ENCODE measurements at places on chromosomes 13 and 19.

DNA sequence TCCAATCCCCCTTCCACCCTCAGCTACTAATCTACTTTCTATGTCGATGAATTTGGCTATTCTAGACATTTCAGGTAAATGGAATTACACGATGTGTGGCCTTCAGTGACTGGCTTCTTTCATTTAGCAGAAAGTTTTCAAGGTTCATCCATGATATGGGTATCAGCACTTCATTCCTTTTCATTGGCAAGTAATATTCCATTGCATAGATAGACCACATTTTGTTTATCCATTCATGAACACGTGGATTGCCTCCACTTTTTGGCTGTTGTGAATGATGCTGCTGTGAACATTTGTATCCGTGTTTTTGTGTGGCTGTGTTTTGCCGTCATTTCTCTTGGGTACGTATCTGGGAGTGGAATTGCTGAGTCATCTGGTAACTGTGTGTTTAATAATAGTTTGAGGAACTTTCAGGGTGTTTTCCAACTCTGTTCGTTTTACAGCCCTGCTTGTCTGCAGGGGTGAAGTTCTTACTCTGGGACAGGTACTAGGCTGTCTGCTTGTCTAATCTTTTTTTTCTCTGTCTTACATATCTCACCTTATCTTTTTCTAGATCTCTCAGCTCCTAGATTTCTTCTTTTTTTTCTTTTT lies 32.5 kb downstream of the MARK4 start:
- no peak for DNase-seq

- no peak for DNase-seq
Observed at GRCh38 chr19:15666883-15667282, 6.0 kb upstream of the CYP4F12 start.

DNA sequence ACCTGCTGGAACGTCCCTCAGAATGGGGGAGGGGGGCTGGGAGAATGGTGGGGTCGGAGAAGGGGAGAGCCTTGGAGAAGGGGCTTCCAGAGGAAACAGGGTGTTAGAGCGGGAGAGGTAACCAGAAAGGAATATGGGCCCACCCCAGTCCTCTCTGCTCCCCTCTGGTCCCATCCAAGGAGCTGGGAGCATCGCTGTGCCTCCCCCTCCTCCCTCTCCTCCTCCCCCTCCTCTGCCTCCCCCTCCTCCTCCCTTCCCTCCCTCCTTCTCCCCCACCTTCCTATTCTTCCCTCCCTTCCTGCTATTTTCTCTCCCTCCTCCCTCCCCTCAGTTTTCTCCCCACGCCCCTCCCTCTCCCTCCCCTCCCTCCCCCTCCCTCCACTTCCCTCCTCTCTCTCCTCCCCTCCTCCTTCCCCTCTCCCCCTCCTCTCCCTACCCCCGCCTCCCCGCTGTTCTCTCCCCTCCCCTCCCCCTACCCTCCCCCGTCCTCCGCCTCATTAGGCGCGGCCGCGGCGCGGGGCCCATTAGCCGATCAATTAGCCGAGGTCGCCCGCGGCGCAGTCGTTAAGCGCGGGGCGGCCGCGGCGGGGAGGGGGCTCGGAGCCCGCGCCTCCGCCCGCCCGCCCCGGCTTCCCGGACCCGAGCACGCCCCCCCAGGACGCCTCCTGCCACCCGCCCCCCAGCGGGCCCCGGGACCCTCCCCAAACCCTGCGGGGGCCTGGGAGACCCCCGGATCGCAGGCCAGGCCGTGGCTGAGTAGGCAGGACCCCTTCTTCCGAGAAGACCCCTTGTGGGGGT lies 15.4 kb downstream of the TLE5 start:
- no peak for DNase-seq

DNA sequence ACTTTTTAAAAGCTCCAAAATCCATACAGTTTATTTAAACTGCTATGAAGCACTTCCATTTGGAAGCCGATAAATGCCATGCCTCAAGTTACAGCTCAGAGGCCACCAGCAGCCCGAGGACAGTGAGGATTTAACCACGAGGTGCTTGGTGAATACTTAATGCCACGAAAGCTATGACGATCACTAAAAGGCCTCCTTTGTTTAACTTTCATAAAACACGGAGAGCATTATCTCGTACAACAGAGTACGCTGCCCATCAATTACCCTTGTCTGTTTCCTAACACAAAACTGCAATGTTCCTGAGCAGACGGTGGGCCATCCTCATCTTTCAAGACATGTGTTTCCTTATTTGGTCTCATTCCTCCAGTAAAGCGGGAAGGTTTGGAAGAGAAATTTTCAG lies 58.4 kb downstream of the PEPD start:
- DNase-seq: no peak

DNA sequence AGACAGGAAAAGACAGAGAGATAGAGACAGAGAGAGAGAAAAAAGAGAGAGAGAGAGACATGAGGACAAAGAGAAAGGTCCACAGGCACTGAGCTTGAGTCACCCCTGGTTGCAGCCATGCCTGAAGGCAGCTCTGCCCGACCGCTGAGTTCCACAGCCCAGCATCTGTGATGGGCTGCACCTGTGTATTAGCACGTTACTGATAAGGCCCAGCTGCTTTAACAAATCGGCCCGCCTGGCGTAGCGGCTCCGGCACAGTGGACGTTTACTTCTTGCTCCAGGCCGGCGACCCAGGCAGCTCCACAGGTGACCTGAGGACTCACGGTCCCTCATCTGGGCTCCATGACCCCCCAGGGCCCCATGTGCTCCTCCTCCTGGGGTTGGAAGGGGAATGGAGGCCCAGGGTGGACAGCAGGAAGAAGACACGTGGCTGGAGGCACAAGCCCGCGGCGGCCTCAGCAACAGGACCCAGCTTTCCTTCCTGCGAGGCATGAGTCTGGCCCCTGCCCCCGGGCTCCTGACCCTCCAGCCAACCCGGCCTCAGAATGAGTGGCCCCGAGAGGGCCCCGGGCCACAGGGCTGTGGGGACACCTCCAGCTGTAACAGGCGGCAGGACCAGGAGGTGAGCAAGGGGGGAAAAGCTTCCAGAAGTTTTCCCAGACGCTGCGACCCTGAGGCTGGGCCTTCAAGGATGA lies 3.9 kb upstream of the CSNK1G2 start:
- DNase-seq: no peak

DNA sequence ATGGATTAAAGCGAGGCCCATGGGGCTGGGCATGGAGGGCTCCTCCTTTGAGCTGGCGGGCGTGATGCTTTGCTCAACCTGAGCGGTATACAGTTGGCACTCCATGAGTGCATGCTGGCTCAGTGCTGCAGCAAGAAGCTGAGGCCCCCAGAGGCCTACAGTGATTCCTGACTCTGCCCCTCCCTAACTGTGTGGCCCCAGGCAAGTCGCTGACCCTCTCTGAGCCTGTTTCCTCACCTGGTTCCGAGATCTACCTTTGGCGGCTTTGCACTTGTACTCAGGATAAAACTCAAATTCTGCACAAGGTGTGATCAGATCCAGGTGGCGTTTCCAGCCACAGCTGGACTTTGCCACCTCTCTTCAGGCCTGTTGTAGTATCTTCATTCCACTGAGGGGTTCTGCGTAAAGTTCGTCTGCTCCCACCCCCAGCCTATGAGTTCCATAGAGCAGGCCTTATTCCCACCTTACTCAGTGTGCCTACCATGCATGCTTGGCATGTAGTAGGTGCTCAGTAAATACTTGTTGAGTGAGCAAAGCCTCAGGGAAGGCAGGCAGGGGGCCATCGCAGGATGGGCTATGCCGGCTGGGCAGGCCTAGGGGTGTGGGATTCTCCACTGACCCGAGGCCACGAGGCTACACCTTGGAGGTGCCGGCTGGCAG lies 7.9 kb downstream of the LRP3 start:
- DNase-seq: no peak

DNA sequence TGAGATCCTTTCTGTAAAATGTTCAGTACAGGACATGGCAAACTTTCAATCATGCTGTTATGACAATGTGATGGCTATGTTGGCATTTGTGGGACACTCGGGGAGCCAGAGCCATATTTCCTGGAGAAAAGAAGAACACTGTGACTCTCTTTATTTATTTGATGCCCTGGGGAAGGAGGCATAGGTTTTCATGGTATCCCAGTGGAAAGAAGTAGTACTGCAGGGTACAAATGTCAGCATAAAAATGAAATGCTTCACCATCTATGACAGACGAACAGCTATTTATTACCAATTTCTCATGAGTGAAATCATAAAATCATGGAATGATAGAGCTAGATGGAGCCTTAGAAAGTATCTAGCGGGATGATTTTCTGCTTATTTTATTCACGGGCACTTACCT lies 217.1 kb downstream of the COL4A1 start:
- DNase-seq: peak; percentile 40

DNA sequence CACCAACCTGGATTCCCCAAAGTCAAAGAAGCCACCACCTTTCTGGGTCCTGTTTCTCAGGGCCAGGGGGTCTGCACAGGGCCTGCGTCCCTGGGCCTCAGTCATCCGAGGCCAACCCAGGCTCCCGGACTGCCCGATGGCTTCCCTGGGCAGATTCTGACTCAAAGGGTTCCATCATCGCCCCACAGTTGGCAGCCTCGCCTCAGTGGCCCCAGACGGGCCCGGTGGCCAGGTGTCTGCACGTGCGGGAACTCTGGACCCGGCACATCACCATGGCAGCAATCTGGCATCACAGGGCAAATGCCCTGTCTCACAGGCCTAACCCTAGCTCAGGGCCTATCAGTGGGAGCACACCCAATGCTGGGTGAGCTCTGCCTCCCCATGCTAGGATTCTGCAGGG lies 2.9 kb downstream of the IGFL1 start:
- no peak for DNase-seq

- DNase-seq: no peak
Observed at GRCh38 chr13:28022848-28023518, 34.5 kb upstream of the URAD start.

DNA sequence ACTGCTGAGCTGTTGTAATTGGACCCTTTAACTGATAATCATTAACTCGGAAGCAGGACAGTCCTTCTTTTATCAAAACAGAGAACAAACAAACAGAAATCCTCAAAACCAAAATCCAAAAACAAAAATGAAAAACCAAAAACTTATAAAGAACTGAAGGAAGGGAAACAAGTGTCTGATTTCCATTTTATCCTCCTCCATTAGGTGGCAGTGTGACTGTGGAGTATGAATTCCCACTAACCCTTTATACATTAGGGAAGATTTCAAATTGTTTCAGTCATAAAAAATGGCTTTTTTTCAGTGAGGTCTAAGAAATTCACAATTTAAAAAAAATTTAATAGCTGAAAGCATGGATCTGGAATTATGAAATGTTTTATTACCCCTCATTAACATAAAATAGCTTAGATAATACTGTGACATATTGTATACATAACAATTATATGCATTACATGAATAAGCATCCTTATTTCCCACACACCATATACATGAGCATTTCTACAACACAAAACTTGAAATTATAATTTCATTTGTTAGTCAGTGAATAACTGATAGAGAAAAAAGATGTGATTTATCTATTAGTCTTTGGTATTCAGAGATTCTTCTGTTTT lies 1074.3 kb upstream of the PCDH9 start:
- DNase-seq: peak; percentile 46

- DNase-seq: no peak
Observed at GRCh38 chr19:56837492-56838023, 3.0 kb downstream of the PEG3 start.

DNA sequence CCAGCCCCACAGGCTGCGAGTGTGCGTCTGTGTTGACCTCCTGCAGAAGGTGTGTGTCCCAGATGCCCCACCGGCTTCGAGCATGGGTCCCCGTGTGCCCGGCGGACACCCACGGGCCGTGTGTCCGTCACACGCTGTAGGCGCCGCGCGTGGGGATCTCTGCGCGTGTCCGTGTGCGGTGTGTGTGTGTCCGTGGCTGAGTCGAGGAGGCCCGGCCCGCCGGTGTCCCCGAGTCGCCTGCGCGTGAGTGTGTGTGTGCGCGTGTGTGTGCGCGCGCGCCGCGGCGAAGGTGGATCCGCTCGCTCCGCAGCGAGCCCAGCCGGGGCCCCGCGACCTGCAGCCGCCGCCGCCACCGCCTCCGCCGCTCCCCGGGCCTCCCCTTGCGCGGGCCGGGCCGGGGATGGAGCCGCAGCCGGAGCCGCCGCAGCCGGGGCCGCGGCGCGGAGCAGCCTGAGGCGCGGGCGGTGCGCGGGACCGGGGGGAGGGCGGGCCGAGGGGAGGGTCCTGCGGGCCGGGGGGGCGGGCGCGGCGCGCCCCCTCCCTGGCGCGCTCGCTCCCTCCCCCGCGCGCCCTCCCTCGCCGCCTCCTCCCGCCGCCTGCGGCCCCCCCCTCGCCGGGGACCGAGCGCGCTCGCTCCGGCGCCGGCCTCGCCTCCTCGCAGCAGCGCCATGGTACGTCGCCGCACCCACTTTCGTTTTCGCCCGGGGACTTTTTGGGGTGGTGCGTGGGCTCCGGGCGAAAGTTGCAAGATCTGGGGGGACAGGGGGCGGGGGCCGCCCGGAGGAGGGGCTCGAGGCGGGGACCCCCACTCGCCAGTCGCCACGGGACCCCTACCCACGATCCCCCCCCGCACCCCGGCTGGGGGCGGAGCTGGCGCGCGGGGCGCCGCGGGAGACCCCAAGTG lies 7.1 kb upstream of the NFIC start:
- peak; percentile 55 for DNase-seq

DNA sequence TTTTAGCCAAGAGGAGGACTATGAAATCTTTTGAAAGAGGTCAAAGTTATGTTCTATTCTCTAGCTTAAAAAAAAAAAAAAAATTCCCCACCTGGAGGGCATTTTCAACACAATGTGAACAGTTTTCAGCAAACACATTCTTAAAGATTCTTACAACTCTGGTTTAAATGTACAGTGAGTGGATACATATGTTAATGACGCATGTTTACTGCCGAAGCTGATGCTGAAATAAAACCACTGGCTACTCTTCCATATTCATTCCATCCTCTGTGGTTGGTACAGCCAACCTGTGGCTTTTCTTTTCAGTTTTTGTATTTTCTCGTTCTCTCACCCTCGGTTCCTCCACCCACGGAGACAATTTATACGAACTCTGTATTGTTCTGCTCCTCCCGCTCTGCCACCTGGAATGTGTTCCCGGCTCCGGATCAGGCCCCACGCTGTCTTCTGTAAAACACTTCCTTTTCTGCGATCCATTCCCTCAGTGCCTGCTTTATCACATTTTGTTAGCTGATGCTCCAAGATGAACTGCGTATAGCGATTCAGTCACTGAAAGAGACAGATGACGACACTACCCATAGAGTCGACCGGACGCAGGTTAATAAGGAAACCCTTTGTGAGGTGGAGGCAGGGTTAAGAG lies 466.4 kb upstream of the ARGLU1 start:
- no peak for DNase-seq

- no peak for DNase-seq
Observed at GRCh38 chr13:102693250-102693649, 1.6 kb downstream of the METTL21C start.

All from ELR (cell line).